Posterior cingulate gyrus (tissue), 11 donors: ENCODE measurements at places on chromosomes 4 and X.

DNA sequence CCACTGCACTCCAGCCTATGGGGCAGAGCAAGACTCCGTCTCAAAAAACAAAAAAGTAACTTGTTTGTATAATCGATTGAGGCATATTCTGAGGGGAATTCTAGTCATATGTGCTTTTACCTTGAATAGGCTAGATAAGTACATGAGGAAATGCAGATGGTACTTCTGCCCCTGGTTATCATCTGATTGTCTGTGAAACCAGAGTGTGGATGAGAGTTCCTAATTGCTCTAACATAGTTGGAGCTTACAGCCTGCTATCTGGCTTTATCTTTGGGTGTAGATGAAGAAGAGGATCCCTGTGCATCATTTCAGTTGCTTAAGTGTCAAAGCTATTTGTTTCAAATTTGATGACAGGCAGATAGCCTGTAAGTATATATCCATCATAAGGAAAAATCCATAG lies 205.1 kb downstream of the RAPGEF2 start:
- no peak for DNase-seq

GRCh38 chr4:71453531-71453930 lies 114.7 kb downstream of the SLC4A4 start:
- DNase-seq = no peak

GRCh38 chrX:23008431-23009099 lies 8.8 kb downstream of the DDX53 start:
- no peak for DNase-seq

DNA sequence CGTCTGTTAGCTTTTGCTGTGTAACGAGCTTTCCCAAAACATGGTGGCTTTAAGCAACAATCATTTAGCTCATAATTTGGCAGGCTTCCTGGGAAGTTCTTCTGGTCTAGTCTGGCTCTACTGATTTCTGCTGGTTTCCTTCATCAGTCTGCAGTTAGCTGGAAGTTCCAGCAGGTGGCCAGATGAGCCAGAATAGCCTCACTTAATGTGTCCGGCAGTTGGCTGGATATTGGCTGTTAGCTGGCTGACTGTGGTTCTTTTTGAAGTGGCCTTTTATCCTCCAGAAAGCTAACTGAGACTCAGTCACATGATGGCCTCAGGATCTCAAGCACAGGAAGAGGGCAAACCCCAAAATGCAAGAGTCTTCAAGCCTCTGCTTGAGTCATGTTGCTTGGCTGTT lies 34.9 kb downstream of the FTHL17 start:
- peak; percentile 10 for DNase-seq

GRCh38 chrX:127129510-127129909 lies 310.0 kb downstream of the PRR32 start:
- no peak for DNase-seq

- DNase-seq = no peak
Measured at GRCh38 chr4:10582059-10582686, 102.4 kb downstream of the CLNK start.

DNA sequence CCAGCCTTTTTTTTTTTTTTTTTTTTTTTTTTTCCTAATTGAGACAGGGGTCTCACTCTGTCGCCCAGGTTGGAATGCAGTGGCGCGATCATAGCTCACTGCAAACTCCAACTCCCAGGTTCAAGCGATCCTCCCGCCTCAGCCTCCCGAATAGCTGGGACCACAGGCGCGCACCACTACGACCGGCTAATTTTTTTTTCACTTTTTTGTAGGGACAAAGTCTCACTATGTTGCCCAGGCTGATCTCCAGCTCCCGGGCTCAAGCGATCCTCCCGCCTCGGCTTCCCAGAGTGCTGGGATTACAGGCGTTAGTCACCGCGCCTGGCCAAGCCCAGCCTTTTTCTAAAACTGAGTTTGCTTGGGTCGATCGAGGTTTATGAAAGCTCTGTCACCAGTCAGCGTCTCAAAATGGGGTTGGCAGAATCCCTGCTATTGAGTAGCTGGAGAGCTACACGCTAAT lies 1.3 kb upstream of the OTUD5 start:
- no peak for DNase-seq

- DNase-seq = no peak
Measured at GRCh38 chr4:26005764-26006163, 91.7 kb downstream of the SMIM20 start.

DNA sequence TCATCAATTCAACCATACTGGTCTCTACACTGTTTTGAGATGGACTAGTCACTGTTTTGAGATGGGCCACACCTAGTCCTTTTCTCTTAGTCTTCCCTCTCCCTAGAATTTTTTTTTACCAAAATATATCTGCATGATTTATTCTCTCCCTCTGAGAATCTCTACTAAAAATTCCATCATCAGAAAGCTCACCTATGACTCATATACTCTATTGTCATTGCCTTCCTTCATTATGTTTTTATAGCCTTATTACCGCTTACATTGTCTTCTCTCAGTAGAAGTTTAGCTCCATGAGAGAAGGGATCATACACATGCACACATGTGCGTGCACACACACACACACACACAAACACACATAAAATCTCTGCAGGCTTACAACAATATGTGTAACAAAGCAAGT lies 303.6 kb downstream of the PCDH10 start:
- no peak for DNase-seq

GRCh38 chrX:48493890-48494364 lies 14.9 kb upstream of the PORCN start:
- DNase-seq = no peak

DNA sequence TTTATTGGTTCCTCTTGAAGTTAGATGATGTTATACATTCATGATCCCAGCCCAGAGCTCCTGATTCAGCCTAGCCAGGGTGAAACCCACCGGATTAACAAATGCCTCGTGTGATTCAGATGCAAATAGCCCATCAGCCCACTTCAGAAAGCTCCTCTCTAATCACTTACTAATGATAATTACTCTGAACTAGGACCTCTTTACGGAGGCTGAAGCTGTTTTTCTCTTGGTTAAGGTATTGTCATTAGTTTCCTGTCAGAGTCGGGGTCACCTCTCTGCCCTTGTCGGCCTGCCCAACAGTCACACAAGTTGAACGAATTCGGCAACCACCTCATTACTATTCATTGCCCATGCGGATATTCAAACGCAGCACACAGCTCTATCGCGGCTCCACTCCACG lies 36.6 kb downstream of the ZFP42 start:
- no peak for DNase-seq
